K562 (cell line): ENCODE measurements at places on chromosomes 6 and 20.

DNA sequence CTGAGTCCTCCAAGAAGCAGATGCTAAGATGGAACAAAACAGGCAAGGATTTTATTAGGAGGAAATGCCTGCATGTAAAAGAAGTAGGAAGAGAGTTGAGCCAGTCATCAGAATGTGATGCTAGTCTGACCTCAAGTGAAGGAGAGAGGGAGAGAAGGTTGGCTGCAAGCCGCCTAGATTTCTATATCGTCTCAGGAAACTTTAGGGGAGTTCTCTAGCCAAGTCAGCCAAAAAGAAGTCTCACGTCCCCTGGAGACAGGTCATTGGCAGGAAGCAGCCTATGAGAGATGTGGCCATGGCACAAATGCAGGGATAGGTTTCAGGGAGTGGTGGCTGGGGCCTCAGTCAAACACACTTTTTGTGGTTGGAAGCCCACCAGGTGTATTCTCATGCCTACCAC is 378.0 kb downstream of the CD109 start:
- H3K4me1 ChIP-seq: no peaks in the 10 kb centered on the region
- H3K4me3 ChIP-seq: no peak overlapping the region
- H3K36me3 ChIP-seq: no peaks in the 10 kb centered on the region
- no peak overlapping the region for H3K27ac ChIP-seq
- DNase-seq: no peak

- H3K27ac ChIP-seq: no peak overlapping the region
- H3K27me3 ChIP-seq: no peaks in the 10 kb centered on the region; the same call in 2 of the 3 replicates
- DNase-seq: no peak
- H3K4me1 ChIP-seq: no peaks in the 10 kb centered on the region
Measured at GRCh38 chr20:18400460-18400859, 66.4 kb downstream of the DZANK1 start.

DNA sequence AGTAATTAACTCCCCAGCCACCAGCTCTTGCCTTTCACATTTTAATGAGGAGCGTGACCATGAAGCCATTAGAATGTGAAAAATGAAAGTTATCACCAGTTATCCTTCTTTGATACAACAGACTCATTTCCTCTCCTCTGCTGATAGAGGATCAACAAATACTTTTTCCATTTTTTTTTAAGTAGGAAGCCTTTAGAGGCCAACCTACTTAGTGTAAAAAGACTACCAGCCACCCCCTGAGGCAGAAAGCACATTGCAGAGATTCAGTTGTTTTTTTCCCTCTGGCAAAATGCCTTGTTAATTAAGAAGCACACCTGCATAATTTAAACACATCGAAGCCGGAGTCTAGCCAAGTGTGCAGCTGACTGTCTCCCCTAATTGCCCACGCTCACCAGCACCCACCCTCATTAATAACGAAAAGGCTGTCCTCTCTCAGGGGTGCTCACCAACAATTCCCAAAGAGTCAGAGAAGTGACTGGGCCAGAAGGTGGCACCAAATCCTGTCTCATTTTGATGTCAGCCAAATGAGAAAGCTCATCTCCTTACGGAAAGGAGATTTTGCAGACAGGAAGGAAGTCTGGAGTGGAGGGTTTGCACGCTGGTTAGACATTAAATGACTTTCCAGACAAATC is 60.9 kb upstream of the MC3R start:
- H3K27ac ChIP-seq: no peak overlapping the region
- H3K27me3 ChIP-seq: no peaks in the 10 kb centered on the region
- no peak overlapping the region for H3K4me3 ChIP-seq
- no peaks in the 10 kb centered on the region for H3K4me1 ChIP-seq
- H3K36me3 ChIP-seq: no peaks in the 10 kb centered on the region

DNA sequence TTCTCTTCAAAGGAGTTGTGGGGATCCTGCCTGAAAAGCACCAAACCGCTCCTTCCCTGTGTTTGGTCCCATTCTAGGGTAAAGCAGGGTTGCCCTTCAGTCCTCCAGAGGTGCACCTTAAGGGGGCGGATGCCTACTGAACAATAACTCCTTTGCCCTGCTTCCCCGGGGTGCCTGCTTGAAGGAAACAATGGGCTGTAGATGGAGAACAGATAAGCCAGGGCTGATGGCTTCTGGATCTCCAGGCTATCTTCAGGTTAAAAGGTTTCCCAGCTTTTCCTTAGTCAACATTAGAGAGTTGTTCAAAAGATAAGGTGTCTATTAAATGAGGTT is 5.4 kb upstream of the PRDM1 start:
- no peak overlapping the region for H3K27ac ChIP-seq
- H3K4me1 ChIP-seq: peaks cover 25% of the 10 kb centered on the region
- no peaks in the 10 kb centered on the region for H3K36me3 ChIP-seq

GRCh38 chr20:48886194-48886593 is 35.3 kb upstream of the ARFGEF2 start:
- no peak overlapping the region for H3K4me3 ChIP-seq
- H3K36me3 ChIP-seq: no peaks in the 10 kb centered on the region
- no peak overlapping the region for H3K27ac ChIP-seq
- H3K4me1 ChIP-seq: no peaks in the 10 kb centered on the region

DNA sequence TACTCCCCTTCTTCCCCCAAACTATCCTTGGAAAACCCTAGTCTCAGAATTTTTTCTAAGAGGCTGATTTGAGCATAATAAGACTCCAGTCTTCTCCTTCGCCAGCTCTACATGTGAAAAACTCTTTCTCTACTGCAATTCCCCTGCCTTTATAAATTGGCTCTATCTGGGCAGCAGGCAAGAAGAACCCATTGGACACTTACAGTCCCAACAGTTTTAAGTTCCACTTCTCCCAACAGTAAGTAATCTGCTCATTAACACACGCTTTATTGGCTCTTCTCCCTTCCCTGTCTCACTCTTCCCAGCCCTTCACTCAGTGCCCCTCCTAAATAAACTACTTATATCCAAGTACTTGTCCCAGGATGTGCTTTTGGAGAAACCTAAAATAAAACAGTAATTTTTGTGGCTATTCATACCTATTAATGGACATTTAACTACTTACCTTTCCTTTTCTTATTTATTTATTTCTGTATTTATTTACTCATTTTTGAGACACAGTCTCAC is 11.1 kb upstream of the DDR1 start:
- no peak for DNase-seq
- peaks cover 36% of the 10 kb centered on the region for H3K4me1 ChIP-seq
- H3K4me3 ChIP-seq: peak overlapping the region; percentile 43
- H3K36me3 ChIP-seq: no peaks in the 10 kb centered on the region
- peak overlapping the region; percentile 94 for H3K27ac ChIP-seq

DNA sequence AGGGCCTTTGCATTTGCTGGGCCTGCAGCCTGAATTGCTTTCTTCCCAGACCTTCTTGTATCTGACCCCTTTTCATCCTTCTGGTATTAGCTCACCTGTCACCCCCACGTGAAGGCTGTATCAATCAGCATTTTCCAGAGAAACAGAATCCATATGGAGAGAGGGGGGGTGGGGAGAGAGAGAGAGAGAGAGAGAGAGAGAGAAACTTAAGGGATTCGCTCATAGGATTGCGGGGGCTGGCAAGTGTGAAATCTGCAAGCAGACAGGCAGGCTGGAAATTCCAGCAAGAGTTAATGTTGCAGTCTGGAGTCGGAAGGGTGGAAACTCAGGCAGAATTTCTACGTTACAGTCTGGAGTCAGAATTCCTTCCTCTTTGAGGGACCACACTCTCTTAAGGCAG is 410.7 kb upstream of the SULF2 start:
- H3K27me3 ChIP-seq: peaks cover 30% of the 10 kb centered on the region
- H3K4me1 ChIP-seq: no peaks in the 10 kb centered on the region
- H3K4me3 ChIP-seq: no peak overlapping the region
- DNase-seq: no peak

GRCh38 chr20:8796088-8796660 is 272.7 kb upstream of the PLCB4 start:
- no peaks in the 10 kb centered on the region for H3K36me3 ChIP-seq
- H3K27ac ChIP-seq: no peak overlapping the region
- H3K4me3 ChIP-seq: no peak overlapping the region
- no peaks in the 10 kb centered on the region for H3K4me1 ChIP-seq
- no peaks in the 10 kb centered on the region for H3K27me3 ChIP-seq

DNA sequence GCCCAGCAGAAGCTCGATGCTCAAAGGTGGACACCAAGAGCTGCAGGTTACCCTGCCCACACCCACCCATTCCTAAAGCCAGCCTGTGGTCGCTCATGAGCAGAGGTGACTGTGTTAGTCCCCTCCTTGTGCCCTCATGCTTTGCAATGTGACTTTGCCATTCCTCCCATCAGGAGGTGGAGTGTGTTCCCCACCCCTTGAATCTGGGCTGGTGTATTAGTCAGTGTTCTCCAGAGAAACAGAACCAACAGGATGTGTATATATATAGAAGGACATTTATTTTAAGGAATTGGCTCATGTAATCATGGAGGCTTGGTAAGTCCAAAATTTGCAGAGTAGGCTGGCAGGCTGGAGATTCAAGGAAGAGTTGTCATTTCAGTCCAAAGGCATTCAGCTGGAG is 54.4 kb upstream of the RNF24 start:
- no peak for DNase-seq
- H3K27ac ChIP-seq: no peak overlapping the region
- no peaks in the 10 kb centered on the region for H3K27me3 ChIP-seq
- no peaks in the 10 kb centered on the region for H3K36me3 ChIP-seq

DNA sequence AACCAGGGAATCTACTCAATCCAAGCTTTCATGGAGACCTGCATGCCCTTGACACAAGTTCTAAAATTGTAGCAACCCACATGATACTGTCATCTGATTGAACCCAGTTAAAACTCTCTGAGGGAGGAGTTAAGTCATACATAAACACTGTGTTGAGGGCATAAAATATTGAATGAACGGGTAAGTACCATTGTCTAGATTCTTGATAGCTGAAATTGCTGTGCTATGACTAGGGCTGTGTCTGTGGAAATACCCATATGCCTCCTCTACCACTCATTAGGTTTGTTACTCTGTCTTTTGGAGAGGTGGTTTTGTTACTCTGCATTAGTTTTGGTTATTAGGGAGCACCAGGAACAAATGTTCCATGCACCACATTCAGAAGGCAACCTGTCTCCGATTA is 7.6 kb downstream of the ENPP4 start:
- H3K4me3 ChIP-seq: no peak overlapping the region
- no peaks in the 10 kb centered on the region for H3K27me3 ChIP-seq
- H3K27ac ChIP-seq: no peak overlapping the region
- no peaks in the 10 kb centered on the region for H3K4me1 ChIP-seq
- H3K36me3 ChIP-seq: no peaks in the 10 kb centered on the region

DNA sequence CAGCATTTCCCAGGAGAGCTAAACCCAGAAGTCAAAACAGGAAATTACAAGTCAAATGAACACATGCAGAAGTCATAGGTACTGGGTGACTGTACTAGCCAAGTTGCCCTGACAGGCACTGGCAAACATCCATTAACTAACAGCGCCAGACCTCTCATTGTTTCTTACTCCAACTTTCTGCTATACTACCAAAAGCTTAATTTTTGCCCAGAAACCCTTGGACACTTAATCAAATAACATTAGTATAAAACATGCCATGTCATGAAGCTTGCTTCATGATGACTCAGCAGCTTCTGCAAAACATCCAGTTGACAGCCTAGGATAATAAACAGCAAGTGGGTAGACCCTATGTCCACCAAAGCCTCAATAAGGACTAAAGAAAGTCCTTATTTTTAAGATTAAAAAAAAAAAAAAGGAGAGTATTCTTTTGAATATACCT is 3.5 kb downstream of the NUP153 start:
- peaks cover 35% of the 10 kb centered on the region for H3K4me1 ChIP-seq
- no peaks in the 10 kb centered on the region for H3K27me3 ChIP-seq
- peaks cover 22% of the 10 kb centered on the region; the same call in 2 of the 3 replicates for H3K36me3 ChIP-seq
- H3K4me3 ChIP-seq: peak overlapping the region; percentile 80

DNA sequence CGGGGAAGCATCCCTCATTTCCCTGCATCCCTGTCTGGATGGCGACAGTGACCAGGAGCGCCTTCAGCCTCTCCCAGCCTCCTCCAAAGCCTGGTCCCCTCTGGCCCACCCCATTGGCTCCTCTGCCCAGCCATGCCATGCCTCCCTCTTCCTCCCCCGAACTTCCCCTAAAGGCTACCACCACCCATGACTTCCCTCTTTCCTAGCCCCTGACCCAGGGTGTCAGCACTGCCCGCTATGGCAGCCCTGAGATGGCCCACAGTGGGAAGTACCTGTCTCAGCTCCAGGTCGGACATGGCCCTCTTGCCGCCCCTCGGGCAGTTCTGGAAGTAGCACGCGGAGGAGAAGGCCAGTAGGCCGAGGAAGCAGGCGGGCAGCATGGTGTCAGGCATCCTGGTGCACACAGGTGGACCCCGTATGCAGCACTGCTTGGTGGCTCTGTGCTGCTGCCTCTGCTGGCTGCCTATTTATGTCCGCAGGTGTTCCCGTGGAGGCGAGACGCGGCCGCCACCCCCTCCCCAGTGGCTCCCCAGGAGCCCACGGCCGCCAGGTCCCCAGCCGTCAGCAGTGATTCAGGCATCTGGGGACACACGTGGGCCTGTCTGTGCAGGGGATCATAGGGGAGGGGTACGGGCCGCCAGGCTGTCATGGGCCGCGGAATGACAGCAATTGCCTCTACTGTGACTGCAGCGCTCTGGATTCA is at the start of gene AVP:
TSS of gene AVP (minus strand) at position 442 of the 703 bp plus-strand sequence. CDS start at position 392, 50 bp downstream.
- no peaks in the 10 kb centered on the region for H3K27me3 ChIP-seq
- H3K36me3 ChIP-seq: no peaks in the 10 kb centered on the region
- no peak for DNase-seq
- no peak within 1 kb of the TSS for H3K4me3 ChIP-seq
- no peak within 1 kb of the TSS for H3K27ac ChIP-seq

- H3K27me3 ChIP-seq: no peaks in the 10 kb centered on the region
- H3K4me3 ChIP-seq: no peak overlapping the region
- no peaks in the 10 kb centered on the region; the same call in 1 of the 2 replicates for H3K4me1 ChIP-seq
Measured at GRCh38 chr6:47437592-47437991, 40.0 kb upstream of the CD2AP start.

- H3K27me3 ChIP-seq: peaks cover 14% of the 10 kb centered on the region
- no peaks in the 10 kb centered on the region for H3K4me1 ChIP-seq
- DNase-seq: peak; percentile 16
- no peak overlapping the region for H3K27ac ChIP-seq
- no peaks in the 10 kb centered on the region for H3K36me3 ChIP-seq
Measured at GRCh38 chr6:137625808-137626207, 131.6 kb upstream of the OLIG3 start.

DNA sequence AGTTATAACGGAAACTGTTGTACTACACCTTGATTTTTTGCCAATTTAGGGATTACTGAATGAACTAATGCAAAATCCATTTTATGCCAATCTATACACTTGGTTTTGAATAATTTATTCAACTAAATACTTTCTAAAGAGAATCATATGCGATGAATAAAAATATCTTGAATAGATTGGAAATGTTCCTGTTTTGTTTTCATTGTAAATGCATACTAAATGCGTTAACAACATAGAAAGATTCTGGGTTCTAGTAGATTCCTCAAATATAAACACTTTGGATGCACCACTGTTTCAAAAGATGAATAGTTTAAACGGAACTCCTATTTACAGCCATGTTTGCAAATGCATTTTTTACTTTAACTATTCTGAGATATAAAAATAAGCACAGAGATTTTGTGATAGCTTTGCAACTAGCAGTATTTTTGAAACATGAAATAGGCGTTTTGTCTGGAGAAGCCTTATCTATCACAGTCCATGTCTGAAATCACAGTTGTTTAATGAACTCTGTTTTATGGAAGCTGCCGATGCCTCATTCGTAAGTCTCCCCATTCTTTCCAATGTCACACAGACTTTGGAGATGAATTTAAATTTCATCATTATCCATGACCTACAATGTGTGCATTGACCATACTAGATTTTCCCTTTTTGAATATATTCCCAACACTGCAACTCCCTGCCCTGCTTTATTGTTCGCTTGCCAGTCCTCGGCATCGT is 277.7 kb upstream of the QKI start:
- no peak for DNase-seq
- H3K27me3 ChIP-seq: peaks cover 24% of the 10 kb centered on the region
- no peaks in the 10 kb centered on the region for H3K4me1 ChIP-seq
- H3K36me3 ChIP-seq: no peaks in the 10 kb centered on the region
- no peak overlapping the region for H3K4me3 ChIP-seq

- H3K4me3 ChIP-seq: no peak overlapping the region
- no peak overlapping the region for H3K27ac ChIP-seq
- DNase-seq: no peak
- H3K27me3 ChIP-seq: no peaks in the 10 kb centered on the region
Measured at GRCh38 chr6:85037221-85037620, 272.8 kb upstream of the TBX18 start.
